Temporal lobe (tissue), 4 donors: ENCODE measurements at places on chromosomes 2 and 18. TPM values are rescaled to one million over a fixed set of nuclear protein-coding genes. Genes with fewer than 3 reads are reported as not detected.

The MYOM1 gene
- 1.5 TPM for total RNA-seq

The NXPH2 gene
- total RNA-seq = 17.2 TPM

The GALNT3 gene
- total RNA-seq = 3.0 TPM

The PRPF40A gene
- 72.3 TPM for total RNA-seq

The G6PC2 gene
- not detected for total RNA-seq

The CD302 gene
- total RNA-seq = 2.5 TPM

The GBX2 gene
- not detected for total RNA-seq

The HOXD8 gene
- total RNA-seq = 0.25 TPM

The SLC23A3 gene
- not detected for total RNA-seq

The WNT6 gene
- not detected for total RNA-seq

The DSG2 gene
- total RNA-seq = 3.2 TPM

The VIL1 gene
- not detected for total RNA-seq

The FKBP1B gene
- total RNA-seq = 76.5 TPM

The XRCC5 gene
- 332 TPM for total RNA-seq
